WTC11 (cell line): ENCODE measurements at places on chromosomes 13 and 19. TPM values are rescaled to one million over a fixed set of nuclear protein-coding genes. Genes with fewer than 3 reads are reported as not detected.

DNA sequence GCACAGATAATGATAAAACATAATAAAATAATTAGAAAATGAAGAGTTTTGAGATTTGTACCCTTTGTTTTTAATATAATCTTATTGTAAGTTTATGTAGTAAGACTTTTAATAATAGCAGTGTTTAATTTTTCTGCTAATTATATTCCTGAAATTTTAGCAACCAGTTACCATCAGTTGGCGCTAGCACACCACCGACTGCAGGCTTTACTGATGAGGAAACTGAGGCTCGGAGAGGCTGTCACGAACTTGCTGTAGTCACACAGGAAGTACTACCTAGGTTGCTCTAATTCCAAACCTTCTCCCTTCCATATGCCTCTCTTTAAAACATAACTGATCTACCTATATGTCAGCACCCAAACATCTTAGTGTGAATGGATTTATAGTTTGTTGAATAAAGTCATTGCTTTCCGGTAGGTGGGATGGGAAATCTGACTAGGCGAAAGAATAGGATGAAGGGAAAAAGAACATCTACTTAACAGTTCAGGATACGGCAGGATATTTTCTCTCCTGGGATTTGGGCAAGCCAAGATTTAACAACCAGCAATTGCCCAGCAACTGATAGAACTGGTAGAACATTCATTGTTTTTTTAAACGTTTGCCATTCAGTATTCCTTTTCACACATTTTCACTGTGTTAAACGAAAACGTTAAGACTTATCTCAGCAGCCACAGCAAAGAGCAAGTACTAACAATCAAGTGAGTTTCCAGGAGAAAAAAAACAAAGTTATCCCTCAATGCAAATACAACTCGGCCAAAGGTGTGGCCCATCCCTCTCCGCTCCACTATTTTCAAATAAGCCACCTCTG is 822 bp upstream of the RFXAP start:
- DNase-seq = no peak

- DNase-seq = no peak
Observed at GRCh38 chr13:47237571-47237970, 340.7 kb upstream of the HTR2A start.

DNA sequence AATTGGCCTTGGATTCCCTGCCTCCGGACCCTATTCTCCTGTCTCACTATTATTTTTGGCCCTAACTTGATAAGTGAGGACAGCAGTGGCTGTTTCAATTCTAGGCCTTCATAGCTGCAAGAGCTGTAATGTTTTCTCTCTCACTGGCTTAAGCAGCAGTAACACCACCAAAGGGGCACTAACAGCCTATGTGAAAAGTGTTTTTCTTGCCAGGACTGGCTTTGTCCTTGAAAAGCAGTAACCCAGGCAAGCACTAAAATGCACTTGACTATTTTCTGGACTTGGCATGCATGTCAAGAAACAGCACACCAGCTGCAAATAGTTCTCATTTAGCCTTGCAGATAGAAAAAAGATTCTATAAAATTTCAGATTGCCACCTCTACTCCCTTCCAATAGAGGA is 9.3 kb upstream of the FBXL3 start:
- DNase-seq = no peak

DNA sequence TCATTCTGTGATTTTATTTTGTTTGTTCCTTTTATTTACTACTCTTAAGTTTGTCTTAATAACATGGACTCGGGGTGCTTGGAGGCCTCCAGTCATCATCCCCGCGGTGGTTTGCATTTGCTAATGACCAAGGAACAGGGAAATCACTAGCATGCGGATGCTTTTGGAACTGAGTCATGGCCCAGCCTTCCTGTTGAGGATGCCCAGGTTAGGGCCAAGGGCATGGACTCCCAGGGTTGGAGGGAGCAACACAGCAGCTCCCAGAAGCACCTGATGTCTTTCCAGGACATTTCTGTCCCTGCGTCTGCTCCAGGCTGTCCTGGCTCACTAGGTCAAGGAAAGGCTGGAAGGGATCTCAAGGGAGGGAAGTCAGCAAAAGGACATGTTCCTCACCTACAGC is 423.7 kb upstream of the TSHZ3 start:
- DNase-seq = no peak

DNA sequence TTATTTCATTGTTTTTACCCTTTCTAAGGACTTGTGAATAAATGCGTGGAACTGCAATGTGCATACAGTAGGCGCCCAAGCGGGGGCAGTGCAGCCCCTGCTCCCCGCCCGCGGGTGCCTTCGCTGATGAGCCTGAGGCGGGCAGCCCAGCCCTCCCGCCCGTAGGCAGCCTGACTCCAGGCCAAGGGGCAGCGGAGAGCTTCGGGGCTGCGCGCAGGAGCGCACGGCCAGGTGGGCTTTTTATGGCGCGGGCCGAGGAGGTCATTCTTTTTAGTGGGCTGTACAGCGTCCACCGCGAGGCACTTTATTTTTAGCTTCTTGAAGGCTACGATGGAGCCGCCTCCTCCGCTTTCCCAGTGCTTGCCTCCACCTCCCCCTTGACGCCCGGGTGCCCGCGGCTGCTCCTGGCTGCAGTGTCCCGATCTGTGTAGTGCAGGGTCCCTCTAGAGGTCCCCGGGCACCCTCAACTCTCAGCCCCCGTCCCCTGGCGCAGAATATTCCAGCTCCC is 60.5 kb downstream of the CCNE1 start:
- DNase-seq = peak; percentile 49

- no peak for DNase-seq
Observed at GRCh38 chr13:23455401-23456185, 22.1 kb upstream of the SACS start.

DNA sequence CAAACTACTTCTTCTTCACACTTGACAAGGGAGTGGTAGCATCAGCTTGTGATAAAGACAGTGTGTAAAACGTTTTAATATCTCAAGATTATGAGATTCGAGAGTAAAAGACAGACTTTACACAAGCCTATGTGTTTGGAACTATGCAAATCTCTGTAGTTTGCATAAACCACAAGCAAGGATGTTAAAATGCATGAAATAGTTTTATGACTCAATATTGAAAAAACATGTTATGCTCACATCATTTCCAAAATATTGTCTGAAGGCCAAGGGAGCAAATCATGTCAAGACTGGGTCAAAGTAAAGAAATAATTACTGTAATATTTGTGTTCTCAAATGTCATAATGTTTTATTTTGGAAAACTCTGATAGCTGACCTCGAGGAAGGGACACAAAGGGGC is 316.8 kb upstream of the KLF12 start:
- DNase-seq = no peak

- no peak for DNase-seq
Observed at GRCh38 chr13:111247552-111247951, 72.9 kb upstream of the TEX29 start.

GRCh38 chr13:59750860-59751259 is 412.9 kb downstream of the DIAPH3 start:
- peak; percentile 49 for DNase-seq

DNA sequence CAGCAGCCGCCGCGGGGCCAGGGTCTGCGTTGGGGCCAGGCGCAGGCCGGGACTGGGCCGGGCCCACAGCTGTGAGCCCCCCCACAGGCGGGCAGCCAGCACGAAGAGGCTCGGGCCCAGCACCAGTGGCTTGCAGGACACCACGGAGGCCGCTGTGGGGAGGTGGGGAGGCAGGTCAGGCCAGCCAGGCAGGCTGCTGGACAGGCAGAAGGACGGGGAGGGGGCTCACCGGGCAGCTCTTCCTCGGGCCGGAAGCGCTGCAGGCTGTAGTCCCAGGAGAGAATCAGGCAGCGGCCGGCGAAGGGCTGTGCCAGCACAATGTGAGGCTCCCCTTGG is 8.3 kb downstream of the LGI4 start:
- DNase-seq = no peak

GRCh38 chr13:77335543-77335942 is 8.6 kb upstream of the MYCBP2 start:
- DNase-seq = no peak

DNA sequence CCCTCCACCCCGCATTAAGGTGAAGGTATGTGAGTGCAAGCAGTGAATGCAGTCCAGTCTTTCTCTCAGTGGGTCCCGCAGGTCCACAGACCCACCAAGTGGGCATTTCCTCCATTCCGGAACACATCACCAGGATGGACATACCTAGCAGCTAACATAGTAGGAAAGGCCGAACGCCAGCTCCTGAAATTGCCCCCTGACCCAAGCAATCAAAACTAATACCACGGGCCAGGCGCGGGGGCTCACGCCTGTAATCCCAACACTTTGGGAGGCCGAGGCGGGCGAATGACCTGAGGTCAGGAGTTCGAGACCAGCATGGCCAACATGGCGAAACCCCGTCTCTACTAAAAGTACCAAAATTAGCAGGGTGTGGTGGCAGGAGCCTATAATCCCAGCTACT is 71.7 kb upstream of the VSTM2B start:
- DNase-seq = no peak

DNA sequence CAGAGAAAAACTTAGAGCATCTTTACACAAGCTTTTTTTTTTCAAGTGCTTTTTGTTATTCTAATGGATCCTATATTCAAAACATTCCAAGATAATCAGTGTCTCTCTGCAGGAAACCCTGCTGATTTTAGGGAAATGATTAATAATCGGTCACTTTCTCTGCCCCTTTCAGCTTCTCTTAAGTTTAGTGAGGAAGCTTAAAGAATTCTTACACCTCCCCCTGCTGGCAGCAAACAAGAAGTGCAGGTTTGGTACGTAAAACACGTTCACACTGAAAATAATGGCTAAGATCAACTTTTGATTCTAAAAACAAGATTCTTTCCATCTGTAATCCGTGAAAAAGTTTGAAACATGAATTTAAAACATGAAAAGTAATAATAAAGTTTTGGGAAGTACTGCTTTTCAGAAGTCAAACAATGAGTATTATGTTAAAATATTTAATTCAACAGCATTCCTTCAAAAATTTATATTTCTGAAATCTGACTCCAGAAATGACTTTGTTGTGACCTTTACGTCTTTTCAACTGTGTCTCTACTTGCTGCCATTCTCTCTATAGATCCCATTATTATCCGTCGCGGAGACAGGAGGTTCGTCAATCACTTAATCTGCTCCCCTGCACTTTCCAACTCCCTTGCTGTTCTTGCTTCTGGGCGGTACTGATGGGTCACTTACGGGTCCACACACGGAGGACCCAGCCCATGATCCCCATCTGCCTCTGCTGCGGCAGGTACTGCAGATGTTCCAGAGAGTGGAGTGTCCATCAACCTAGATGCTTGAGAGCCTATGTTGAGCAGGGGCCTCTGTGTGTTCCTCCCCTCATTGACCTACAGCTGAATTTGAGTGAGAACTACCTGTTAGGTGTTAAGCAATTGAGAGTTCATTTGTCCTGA is 203.1 kb upstream of the EDNRB start:
- DNase-seq = peak; percentile 27

DNA sequence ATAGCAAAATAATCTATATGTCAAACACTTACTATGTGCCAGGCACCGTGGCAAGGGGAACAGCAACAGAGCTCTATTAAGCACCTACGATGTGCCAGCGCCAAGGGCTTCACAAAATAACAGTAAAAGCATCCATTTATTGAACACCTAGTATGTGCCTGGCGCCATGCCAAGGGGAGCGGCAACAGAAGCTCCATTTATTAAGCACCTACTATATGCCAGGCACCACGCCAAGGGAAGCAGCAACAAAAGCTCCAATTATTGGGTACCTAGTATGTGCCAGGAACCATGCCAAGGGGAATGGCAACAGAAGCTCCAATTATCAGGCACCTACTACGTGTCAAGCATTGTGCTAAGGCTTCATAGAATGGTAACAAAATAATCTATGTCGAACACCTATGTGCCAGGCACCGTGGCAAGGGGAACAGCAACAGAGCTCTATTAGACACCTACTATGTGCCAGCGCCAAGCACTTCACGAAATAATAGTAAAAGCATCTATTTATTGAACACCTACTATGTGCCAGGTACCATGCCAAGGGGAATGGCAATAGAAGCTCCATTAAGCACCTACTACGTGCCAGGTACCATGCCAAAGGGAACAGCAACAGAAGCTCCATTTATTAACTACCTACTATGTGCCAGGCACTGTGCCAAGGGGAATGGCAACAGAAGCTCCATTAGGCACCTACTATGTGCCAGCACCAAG is 107.7 kb downstream of the PTPRS start:
- DNase-seq = no peak

GRCh38 chr13:60351326-60351725 is 45.7 kb upstream of the TDRD3 start:
- DNase-seq = no peak

DNA sequence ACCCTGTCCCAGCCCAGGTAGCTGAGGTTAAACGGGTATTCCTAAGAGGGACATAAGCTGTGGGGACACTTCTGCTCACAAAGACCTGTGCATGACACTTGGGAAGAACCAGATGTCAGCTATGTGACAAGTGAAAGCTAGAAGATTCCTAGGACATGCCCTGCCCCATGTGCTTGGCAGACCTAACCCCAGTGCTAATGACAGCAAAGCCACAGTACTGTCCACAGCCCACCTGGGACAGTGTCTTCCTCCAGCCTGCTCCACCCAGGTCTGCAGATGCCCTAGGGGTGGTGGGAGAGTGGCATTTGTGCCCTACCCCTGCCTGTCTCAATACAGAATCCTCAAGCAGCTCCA is 18.4 kb upstream of the EPHX3 start:
- DNase-seq = no peak

- DNase-seq = no peak
Observed at GRCh38 chr13:45119469-45119990, 780 bp upstream of the GTF2F2 start.

MATK gene
- total RNA-seq = 26.1 to 29.0 TPM (median 28.3 TPM) in 3 replicates

TLE6 gene
- total RNA-seq = 2.5 to 3.3 TPM (median 3.1 TPM) in 3 replicates

MVB12A gene
- total RNA-seq = 58.7 to 78.6 TPM (median 70.8 TPM) in 3 replicates

ADPRHL1 gene
- total RNA-seq = 1.0 to 1.5 TPM (median 1.4 TPM) in 3 replicates

CHMP2A gene
- 109 to 126 TPM (median 119 TPM) in 3 replicates for total RNA-seq

ZNF98 gene
- total RNA-seq = not detected in 3 replicates

ALG11 gene
- 35.9 to 40.6 TPM (median 38.9 TPM) in 3 replicates for total RNA-seq

KLK6 gene
- 0.52 to 1.1 TPM (median 0.92 TPM) in 3 replicates for total RNA-seq

CPAMD8 gene
- 6.9 to 10.8 TPM (median 7.9 TPM) in 3 replicates for total RNA-seq
